ENCODE measurements at places on chromosomes 13 and 19.

DNA sequence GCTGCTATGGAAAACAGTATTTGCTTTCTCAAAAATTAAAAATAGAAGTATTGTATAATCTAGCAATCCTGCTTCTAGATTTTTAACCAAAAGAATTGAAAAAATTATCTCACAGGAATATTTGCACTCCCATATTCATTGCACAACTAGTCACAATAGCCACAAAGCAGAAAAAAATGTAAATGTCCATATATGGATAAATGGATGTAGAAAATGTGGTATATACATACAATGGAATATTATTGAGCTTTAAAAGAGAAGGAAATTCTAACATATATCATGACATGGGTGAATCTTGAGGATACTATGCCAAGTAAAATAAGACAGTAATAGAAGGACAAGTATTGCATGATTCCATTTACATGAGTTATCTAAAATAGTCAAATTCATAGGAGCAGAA lies 2753.0 kb downstream of the PCDH9 start:
- DNase-seq = no peak

DNA sequence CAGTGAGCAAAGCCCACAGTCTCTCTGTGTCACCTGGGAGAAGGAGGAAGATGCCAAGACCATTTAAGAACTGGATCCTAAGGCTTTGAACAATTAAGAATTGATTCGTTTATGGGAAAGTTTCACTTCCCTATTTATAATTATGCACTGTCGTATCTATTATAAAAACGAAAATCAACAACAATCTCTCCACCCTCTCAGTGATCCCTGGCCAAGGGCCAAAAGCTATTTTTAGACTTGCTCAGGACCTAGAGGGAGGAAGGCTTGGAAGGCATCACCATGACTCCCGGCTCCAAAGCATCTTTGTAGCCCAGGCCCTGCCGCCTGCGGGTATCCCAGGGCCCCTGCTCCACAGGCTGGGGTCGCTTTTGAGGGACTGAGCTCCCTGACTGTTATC lies 1.3 kb downstream of the RHPN2 start:
- no peak for DNase-seq

- no peak for DNase-seq
Observed at GRCh38 chr19:45816236-45817009, 1.3 kb upstream of the RSPH6A start.

- no peak for DNase-seq
Observed at GRCh38 chr13:98542568-98543377, 34.1 kb downstream of the STK24 start.

DNA sequence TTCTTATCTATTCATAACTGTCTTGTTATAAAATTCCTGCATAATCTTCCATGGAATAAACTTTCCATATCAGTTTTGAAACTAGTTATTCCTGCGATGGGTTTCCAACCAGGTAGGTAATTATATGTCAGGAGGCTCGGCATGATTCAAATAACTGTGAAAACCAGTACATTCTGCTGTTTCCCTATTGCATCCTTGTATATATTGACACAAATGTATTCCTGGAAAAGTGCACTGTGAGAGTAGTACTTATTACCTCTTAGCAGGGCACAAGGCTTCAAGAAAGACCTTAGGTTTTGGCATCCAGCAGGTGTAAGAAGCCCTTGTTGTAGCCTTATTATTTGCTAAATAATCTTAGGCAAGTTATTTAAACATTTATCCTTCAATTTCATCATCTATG lies 1131.3 kb upstream of the ATXN8OS start:
- DNase-seq = no peak

DNA sequence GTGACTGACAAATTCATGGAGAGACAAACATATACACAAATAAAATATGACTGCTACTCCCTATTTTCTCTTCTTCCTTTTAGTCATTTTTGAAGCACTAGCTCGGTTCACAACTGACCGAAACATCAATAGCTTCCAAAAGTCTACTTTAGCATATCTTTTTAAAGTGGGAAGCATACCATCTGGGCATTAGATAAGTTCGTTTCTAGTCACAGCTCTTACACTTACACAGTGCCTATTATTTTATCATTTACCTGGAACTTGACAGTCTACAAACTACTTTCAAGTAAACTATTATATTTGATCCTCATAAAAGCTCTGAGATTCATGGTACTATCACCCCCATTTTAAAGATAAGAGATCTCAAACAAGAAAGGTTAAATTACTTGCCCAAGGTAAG lies 458.5 kb downstream of the LMO7 start:
- no peak for DNase-seq

- DNase-seq = no peak
Observed at GRCh38 chr13:28854657-28855056, 34.5 kb downstream of the MTUS2 start.

DNA sequence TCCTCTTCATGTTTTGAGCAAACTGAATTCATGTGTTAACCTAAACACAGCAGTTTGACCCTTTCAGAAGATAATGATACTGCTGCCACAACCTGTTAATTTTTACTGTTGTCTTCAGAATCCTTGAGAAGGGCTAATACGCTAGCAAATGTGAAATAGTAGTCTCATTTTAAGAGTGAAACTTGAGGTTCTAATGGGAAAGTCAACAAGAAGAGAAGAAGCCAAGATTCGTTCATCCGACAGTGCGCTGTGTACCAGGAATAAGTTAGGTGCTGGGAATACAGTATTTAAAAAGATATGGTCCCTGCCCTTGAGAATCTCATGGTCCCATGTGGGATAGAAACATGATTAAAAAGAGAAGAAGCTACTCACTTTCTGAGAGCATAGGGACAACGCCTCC lies 134.4 kb downstream of the KL start:
- no peak for DNase-seq

DNA sequence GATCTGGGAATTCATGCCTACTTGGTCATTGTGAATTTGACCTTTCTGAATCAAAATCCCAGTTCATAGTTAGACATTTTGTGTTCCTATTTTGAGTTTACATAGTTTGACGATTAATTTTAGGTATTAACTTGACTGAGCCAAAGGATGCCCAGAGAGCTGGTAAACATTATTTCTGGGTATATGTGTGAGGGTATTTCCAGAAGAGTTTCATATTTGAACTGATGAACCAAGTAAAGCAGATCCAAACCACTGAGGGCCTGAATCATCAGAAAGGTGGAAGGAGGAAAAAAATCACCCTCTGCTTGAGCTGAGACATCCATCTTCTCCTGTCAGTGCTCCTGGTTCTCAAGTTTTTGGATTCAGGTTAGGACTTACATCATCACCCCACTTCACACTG lies 116.6 kb downstream of the CYSLTR2 start:
- DNase-seq = no peak

DNA sequence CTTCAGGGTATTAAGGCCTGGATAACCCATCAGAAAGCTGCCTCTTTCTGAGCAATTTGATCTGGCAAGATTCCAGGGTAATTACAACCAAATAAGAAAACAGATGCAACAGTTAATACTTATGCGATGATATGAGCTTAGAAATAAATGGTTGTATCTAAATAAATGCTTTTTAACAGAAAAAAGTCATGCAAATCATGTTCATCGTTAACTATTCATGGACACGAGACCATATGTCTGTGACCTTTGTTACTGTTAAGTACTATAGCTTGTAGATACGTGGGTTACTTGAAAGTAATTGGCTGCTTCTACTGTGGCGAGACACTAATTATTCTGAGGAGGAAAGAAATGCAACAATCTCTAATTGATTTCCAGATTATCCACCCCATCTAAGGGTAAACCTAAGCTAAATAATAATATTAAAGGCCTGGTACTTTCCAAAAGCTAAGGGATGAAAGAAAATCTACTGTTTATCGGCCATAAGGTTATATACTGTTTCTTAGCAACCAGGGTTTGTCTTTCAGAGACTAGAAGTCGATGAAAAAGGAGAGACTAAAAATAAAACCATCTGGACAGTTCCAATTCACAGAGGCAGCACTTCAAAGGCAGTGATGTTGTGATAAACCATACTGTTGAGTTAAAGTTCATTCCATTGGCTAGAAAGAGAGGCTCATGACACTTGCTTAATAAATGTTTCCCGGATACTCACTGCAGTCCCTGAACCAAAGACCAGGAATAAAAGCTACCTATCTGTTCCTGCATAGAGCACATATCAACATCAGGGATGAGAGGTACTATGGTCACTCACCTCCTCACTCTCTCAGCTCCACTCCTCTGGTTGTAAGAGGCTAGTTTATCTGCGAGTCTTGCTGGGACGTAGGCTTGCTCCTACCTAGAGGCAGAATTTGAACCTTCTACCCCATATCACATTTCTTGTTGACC lies 1.5 kb downstream of the EPSTI1 start:
- no peak for DNase-seq

DNA sequence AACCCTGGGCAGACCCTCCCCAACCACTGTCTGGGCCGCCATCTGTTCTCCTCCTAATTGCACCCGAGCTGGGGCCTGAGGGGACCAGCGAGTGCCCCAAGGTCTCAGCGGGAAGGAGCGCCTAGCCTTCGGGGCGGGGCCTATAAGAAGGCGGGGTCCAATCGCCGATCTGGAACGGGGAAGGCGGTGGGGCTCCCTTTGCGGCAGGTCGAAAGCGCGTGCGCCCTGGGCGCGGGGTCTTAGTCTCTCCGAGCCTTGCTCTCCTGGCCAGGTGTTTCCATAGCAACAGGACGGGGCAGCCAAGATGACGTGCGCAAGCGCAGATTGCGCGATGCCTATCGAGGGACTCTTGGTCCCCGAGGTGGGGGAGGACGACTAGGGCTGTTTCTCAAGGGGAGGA lies 2.8 kb downstream of the MAST1 start:
- DNase-seq = no peak

GRCh38 chr19:10517361-10517759 lies at the start of gene S1PR5:
TSS of gene S1PR5 (minus strand) at chr19:10517447. CDS start at chr19:10515011, 2,436 bp downstream.
- DNase-seq = no peak

All from activated CD4-positive, alpha-beta T cell treated with anti-CD3 and anti-CD28 coated beads for 4 hours (primary cell).